ENCODE measurements at places on chromosomes 3 and 15.

DNA sequence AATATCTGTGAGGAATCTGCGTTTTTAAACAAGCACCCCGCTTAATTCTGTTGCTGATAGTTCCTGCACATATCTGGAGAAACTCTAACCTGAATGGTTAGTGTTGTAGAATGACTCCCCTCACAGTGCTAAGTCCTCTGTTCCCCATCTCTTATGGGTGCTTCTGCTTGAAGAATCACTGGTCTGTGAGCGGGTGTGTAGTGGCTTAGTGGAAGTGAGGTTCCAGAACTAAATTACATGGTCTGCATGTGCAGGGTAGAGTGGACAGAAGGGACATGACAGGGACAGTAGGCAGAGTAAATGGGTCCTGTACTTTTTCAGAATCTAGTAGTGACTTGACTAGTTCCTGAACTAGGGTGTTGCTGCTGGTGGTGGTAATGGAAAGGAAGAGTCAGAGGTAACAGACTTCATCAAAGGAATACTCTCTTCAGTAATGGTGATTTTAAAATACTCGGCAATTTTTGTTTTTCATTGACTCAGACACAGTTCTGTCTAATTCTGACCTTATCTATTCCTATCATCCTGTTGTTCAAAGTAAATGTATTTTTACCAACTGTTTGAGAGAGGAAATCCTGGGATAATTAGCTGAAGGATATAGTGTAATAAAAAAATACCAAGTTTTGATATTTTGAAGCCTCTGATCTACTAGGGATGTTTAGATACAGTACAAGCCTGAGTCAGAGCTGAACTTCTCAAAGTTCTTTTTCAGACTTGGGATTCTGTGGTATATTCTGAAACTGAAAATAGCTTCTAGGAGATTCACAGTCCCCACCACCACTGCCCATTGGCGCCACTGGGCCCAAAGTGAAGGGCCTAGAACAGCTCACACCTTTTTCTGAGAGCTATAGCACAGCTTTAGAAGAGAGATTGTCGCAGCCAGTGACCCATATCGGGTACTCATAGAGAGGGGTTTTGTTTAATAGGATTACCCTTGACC lies 55.5 kb downstream of the FNDC3B start:
- DNase-seq = no peak

GRCh38 chr3:196932600-196932999 lies 9.7 kb downstream of the NCBP2 start:
- DNase-seq = no peak

DNA sequence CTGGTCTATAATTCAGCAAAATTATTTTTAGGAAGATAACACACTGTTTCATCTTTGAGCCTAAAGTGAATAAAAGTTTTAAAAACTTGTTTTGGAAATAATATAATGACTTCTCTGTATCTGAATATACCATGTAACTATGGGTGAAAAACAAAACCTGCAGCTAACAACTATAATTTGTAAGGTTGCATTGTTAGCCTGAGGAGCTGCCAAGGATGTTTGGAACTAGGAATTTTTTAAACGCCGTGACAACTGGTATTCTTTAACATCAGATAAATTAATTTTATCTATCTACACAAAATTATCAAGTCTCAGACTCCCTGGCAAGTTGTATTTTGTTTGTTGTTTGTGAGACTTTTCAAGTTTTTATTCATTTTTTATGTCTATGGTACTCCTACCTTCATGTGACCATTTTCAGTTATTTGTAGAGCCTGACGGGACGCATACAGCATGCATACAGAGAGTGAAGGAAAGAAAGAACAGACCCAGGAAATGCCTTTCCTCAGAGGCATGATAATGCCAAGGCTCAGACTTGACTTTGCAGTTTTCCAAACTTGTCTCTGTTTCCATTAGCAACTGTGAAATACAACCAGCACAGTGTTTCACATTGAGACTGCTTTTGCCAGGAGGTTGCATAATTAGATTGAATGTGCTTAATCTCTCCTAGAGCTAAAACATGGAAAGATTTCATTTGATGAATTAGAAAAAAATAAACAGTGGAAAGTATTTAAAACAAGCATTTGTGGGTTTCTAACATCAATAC lies 60.8 kb upstream of the ARHGEF26 start:
- DNase-seq = no peak

- no peak for DNase-seq
Observed at GRCh38 chr3:172717493-172718088, 6.7 kb upstream of the NCEH1 start.

DNA sequence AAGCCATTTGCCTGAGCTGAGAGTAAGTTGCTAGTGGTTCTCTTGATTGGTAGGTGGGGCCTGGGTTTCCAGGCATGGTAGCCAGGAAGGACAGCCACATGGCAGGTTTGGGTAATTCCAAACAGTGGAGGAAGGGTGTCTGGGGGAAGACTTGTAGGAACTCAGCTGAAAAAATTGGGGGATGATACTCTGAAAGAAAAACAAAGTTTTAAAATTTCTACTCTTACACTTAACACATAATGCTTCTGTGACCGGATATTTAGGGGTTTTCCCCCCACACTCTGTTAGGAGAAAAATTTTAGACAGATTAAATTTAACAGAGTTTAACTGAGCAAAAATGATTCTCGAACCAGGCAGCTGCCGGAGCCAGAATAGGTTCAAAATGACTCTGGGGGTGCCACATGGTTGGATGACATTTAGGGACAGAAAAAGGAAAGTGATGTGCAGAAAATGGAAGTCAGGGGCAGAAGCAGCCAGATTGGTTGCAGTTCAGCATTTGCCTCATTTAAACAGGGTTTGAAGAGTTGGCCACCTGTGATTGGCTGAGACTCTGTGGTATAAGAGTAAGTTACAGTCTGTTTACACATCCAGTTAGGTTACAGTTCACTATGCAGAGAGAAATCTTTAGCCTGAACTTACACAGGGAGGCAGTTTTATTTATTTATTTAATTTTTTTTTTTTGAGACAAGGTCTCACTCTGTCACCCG lies 8.1 kb downstream of the B2M start:
- DNase-seq = peak; percentile 48

GRCh38 chr3:169964176-169964575 lies 2.4 kb upstream of the SEC62 start:
- no peak for DNase-seq

- DNase-seq = no peak
Observed at GRCh38 chr15:80142646-80143045, 10.2 kb upstream of the FAH start.

- no peak for DNase-seq
Observed at GRCh38 chr3:134105876-134106556, 76.3 kb upstream of the SLCO2A1 start.

DNA sequence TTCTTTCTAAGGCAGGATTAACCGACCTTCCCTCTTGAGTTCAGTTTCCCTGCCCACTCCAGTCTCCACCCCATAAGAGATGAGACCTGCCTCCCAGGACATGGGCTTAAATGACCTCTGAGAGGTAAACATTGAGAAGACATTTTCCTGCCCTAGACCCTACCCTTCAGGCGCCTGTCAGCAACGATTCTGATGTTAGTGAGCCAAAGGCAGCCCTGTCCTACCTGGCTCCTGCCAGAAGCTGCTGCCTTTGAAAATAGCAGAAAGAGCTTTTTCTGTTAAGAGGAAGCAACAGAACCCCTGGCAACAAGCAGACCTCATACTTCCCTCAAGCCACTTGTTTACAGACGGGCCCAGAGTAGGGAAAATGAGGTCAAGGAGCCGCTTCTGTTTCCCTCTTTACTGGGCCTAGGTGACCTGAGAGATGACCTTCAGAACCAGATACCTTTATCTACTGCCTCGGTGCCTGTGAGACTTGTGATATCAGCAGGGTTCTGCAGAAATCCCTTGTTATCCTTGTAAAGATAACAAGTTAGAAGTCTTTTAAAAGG lies 52.0 kb downstream of the CD200R1L start:
- DNase-seq = no peak

- peak; percentile 57 for DNase-seq
Observed at GRCh38 chr15:51622604-51623370, at the start of gene DMXL2. DMXL2 (minus strand) TSS chr15:51622771; CDS start chr15:51622545, 226 bp downstream.

DNA sequence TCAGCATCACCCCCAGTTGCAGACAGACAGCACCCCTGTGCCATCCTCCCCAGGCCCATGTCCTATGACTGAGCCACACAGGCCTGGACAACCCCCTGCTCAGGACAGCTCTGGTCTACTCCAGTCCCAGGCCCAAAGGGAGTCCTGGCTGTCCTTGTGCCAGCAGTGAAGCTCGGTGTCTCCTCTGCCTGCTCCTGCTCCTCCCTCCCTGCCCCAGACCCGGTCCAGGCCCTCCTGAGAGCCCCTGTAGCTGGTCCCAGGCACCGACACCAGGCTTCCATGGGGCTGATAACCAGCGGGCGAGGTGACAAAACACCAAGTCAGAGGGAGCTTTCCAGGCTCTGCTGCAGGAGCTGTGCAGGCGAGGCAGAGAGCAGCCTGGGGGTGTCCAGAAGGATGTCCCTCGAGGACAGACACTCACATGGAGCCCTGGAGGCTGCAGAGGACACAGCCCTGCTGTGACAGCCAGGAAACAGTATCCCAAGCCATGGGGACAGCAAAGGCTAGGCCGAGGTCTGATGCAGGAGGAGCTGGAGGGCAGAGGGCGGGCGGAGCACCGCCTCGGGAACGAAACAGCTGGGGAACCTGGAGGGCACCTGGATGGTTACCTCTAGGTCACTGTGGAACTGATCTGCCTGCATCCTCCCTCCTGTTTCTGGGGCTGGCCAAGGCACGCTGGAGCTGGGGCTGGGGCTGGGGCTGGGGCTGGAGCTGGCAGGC lies 103.8 kb upstream of the PRR20G start:
- DNase-seq = no peak

DNA sequence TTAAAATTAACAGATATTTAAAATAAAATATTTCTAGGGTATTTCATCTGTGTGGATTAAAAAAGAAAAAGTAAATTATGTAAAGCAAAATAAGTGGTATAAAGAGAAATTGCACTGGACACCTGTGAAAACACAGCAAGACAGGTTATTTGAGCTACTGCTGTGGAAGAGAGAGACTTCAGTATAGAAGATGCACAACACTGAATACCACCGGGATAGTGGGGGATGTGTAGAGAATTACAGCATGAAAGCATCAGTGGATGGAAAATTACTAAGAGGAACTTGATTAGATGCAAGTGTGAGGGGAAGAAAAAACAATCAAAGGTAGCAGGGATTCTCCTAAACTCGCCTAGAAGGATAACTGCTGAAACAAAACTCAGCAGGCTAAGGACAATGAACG lies 1242.5 kb upstream of the GBE1 start:
- DNase-seq = no peak

DNA sequence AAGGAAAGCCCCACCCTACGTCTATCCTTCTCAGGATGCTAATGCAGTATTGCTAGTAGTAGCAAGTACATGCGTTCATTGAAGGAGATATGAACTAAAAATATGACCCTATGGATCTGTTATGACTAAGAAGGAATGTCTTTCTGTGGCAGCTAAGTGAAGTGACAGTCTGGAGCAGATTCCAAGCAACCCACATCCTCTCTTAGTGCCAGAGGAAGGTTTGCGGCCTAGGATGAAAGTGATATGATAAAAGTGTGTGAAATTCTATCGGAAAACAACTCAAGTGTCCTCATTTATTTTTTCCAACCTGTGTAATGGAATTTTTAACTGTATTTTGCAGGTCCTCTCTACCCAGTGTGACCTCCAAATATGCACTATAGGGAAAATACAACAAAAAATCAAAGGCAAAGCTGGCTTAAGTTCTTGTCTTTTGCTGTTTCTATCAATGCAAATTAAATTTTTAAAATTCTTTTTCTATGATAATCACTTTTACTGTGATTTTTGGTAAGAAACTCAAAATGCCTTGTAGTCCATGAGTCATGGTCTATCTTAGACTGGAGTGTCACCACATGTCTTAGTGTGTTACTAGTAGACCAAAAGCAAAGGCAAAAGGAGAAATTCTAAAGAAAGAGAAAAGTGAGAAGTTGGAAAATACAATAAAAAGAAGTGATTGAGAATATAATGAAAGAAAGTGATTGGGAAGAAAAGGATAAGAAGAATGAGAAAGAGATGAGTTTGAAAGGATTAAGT lies 161.2 kb upstream of the TMCO5A start:
- DNase-seq = no peak

DNA sequence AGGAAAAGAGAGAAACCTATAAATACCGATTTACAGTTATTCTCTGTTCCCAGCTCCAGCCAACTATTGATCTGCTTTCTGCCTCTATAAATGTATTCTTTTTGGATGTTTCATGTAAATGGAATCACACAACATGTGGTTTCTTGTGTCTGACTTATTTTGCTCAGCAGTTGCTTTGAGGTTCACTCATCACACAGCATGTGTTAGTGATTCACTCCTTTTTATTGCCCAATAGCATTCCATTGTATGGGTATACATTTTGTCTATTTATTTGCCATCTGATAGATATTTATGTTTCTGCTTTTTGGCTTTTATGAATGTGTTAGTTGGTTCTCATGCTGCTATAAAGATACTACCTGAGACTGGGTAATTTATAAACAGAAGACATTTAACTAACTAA lies 23.6 kb downstream of the CCR1 start:
- DNase-seq = no peak

DNA sequence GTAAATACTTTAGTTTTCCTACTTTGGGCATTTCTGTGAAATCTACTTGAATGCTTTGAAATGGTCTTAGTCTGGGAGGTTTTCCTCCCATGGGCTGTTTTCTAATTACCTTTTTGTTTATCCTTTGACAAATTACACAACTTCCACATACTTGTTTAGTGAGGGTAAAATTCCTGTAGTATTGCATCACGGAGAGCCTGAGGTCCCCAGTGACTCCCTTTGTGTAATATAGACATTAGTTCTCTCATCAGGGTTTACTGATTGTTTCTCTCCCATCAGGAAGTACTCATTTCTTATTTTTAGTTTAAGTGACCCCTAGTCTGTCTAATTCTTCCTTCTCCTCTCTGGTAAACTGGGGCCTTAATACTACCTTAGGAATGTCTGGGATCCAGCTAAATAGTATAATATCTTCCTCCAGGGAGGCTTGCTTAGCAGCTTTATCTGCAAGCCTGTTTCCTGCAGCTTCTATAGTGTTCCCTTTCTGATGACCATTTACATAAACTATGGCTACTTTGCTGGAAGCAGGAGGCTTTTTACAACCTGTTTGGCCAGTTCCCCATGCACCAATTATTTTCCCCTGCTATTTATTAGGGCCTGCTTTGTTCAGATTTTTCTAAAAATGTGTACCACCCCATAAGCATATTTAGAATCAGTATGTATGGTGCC lies 87.2 kb upstream of the XCR1 start:
- no peak for DNase-seq

DNA sequence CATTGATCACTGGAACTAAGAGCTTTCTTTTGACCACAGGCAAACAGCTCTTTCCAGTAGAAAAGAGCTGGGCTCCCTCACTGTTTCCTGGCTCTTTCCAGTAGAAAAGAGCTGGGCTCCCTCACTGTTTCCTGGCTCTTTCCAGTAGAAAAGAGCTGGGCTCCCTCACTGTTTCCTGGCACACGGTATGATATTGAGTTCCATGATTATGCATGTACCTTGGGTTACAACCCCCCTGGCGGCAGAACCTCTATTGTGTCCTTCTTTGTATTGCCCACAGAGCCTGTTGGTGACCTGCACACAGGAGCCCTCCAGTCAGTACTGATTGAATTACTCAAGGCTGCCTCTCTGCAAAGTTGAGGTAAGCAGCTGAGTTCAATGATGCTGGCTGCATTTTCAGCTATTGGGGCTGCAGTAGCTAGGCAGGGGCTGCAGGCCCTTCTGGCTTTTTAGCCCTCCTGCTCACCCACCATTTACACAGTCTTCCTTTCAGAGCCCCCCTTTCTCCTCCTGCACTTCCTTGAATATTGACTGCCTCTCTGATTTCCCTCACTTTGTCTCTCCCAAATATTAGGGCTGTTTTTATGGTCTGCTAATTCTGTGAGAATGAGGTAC lies 10.2 kb downstream of the ACKR2 start:
- no peak for DNase-seq

Measured in activated CD4-positive, alpha-beta T cell treated with anti-CD3 and anti-CD28 coated beads, Interleukin-2, amount 50 U/mL, for 1 hour (primary cell).